Spinal cord (tissue), 10 donors: ENCODE measurements at places on chromosomes 2 and 18.
A peak's percentile ranks its signal among the peaks of the same experiment; 100 is the strongest.

GRCh38 chr2:122764014-122764413 lies 1008.6 kb downstream of the TSN start:
- no peak for DNase-seq

DNA sequence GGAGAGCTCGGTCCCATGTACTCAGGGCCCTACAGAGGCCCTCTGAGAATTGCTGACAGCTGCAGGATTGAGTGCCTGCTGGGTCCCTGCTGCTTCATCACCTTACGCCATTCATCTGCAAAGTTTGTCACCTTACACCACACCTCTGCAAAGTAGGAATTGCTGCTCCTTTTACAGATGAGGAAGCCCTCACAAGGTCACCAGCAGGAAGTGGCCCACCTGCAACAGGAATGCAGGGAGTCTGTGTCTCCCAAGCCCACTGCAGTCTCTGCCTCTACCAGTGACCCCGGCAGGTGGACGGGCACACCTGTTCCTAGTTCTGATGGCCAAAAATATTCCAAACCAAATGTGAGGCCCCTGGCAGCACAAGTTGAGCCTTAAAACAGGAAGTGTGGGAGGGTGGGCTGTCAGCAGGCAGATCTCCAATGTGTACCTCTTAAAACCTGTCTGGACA lies 441.4 kb downstream of the NBAS start:
- DNase-seq: no peak

- no peak for DNase-seq
These were observed 52.3 kb downstream of the ZEB2 start for GRCh38 chr2:144467502-144468137.

GRCh38 chr2:63444565-63445288 lies 143.6 kb downstream of the WDPCP start:
- DNase-seq: no peak

DNA sequence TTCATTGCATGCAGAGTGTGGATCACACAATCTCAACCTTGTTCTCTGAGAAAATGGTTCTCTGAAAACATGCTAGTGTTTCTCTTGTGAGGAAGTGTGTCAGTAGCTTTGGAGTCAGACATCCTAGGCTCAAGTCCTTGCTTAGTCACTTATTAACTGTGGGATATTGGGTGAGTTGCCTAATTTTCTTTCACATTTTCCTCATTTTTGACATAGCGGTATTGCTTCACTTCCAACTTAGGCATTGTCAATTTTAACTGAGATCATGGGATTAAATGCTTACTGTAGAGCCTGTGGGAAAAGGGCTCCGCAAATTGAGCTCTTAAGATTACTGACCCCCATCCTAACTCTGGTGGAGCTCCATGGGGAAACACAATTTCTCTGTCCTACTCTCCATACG lies 622.2 kb downstream of the CNTNAP5 start:
- no peak for DNase-seq

- DNase-seq: peak; percentile 38
These were observed 262.0 kb downstream of the MEIS1 start for GRCh38 chr2:66696886-66697285.

DNA sequence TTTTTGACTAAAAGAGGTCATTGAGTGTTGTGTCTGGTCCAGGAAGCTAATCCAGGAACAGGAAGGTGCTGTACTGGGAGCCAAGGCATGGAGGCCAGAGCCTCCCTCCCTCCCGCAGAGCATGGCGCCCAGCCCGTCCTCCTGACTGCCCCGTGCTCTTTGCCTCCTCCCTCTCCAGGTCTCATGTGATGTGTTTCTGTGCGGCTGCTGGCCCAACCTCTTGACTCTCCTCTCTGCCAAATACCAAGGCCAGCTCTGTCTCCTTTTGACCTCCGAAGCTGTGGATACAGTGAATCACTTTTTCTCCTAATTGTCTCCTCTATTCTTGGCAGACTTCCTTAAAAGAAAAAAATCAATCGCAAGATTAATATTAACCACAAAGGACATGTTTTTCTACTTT lies 284.1 kb downstream of the PHLPP1 start:
- DNase-seq: no peak

DNA sequence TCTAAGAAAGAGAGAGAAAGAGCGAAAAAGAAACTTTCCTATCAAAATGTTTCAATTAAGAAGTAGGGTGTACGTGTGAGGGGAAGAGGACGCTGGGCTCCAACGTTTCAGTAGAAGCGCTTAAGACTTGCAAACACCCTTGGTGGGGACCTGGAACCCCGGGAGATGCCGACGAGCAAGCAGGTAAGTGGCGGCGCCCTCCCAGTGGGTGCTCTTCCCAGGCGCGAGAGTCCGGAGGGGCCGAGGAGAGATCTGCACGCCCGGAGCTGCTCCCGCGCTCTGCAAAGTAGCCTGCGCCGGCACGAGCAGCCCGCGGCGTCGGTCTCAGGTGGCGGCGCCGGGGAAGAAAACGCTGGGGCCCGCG lies 678 bp upstream of the OTX1 start:
- DNase-seq: no peak

- DNase-seq: no peak
These were observed 4.8 kb downstream of the CWC22 start for GRCh38 chr2:180002198-180002770.

GRCh38 chr18:61123309-61123708 lies 209.9 kb upstream of the CDH20 start:
- no peak for DNase-seq

DNA sequence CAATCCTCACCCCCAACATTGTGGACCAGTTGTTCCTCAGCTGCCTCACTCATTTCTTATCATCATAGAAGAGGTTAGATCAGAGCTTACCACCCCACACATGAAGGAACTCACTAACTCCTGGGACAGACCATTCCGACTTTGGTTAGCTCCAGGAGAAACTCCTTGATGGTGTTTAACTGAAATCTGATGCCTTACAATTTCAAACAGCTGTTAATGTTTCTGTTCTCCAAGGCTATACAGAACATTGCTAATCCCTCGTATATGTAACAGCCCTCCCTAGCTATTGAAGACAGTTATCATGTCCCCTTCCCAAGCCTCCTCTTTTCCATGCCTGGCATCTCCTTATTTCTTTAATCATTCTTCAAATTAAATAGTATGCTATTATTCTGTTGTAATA lies 14.8 kb downstream of the ERBB4 start:
- no peak for DNase-seq

GRCh38 chr2:54081574-54081973 lies 33.8 kb upstream of the ACYP2 start:
- no peak for DNase-seq

DNA sequence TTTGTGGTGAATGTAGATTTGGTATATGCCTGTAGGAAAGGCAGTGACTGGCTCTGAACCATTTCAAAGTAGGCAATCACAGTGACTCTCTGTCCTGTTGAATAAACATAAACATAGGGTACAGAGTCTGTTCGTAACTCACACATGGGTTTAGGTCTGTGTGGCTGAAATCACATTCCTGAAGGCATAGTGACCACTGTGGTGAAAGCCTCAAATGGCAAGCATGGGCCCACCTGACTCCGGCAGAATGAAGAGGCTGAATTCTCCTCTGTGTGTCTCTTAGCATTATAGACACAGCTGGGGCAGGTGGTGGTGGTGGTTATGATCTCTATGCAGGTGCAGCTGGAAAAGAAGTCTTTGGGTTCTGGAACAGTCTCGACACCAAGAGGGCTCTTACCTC lies 61.2 kb downstream of the ITGA6 start:
- DNase-seq: no peak

DNA sequence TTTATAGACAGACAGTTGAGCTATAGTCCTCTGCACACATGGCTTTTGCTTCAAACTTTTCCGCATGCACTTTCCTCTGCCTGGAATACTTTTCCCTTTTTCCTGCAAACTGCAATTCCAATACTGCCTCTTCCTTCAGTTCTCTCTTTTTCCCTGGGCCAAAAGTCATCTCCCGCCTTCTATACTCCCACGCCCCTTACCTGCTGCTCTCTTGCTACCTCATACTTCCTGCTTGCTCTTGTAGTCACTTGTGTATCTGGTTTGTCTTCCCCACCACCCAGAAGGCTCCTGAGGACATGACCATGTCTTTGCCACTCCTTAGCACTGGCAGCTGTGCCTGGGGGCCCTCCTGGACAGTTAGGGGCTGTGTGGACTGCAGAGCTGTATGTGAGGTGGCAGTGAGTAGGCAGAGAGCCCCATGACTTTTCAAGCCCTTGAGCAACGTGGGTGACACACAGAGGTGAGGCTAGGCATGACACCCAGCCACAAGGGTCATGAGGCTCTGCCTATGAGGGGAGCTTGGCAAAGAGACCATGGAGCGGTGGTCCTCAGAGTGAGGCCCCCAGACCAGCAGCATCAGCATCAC lies 23.2 kb downstream of the SPEG start:
- no peak for DNase-seq

DNA sequence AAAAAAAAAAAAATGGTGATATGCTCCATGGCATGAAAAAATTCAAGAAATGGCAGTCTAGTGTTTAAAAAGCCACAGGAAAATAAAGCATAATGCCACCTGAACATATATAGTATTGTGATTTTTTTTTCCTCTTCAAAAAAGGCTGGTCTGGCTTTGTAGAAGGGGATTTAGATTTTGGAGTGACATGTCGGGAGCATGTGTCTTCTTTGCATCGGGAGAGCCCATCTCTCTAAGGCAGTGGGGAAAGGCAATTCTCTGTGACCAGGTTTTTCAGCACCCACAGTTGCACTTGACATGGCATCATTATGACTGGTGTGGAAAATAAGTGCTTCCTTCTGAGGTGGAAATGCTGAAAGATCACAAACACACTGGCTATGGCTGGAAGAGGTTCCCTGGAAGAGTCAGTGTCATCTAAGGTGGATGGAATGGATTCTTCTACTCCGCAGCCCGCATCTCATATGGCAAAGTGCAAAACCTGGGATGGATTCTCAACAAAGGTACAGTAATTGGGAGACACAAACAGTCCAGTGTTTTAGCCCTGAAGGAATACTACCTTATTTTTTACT lies 172.5 kb downstream of the AGAP1 start:
- peak; percentile 96 for DNase-seq
